ENCODE measurements at places on chromosomes 1 and 21.

DNA sequence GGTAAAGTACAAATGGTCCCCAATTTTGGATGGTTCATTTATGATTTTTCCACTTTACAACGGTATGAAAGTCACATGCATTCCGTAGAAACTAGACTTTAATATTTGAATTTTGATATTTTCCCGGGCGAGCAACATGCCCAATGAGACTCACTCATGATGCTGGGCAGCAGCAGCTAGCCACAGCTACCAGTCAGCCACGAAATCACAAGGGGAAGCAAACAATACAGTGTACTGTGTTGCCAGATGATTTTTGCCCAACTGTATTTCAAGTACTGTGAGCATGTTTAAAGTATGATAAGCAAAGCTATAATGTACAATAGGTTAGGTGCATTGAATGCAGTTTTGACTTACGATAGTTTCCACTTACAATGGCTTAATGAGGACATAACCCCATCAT, 266.8 kb downstream of the VAV3 start:
- DNase-seq = no peak

GRCh38 chr1:219092206-219092605, 81.5 kb upstream of the LYPLAL1 start:
- DNase-seq = no peak

- no peak for DNase-seq
Measured at GRCh38 chr1:155681776-155682175, 6.8 kb downstream of the YY1AP1 start.

DNA sequence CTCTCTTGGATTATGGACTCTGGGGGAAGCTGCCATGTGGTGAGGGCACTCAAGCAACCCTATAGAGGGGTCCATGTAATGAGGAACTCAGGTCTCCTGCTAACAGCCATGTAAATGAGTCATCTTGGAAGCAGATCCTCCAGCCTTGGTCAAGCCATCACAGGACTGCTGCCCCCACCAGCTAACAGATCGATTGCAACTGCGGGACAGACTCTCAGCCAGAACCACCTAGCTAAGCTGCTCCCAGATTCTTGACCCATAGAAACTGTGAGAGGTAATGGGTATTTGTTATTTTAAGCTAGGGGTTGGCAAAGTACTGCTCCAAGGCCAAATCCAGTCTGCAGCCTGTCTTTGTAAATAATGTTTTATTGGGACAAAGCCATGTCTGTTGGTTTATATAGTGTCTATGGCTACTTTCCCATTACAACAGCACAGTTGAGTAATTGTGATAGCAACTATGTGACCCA, 27.6 kb upstream of the MAP3K7CL start:
- no peak for DNase-seq

DNA sequence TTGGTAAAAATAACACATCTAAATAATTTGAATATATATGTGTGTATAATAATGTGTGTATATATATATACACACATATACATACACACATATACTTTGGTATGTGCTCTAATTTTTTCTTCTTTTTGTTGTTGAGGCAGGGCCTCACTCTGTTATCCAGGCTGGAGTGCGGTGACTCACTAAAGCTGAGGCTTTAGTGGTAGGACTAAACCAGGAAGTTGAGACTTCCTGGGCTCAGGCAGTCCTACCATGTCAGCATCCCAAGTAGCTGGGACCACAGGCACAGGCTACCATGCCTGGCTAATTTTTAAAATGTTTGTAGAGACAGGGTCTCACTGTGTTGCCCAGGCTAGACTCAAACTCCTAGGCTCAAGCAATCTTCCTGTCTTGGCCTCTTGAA, 46.7 kb upstream of the CXADR start:
- peak; percentile 67 for DNase-seq

GRCh38 chr1:77513839-77514763, 168.4 kb downstream of the ZZZ3 start:
- DNase-seq = peak; percentile 63

DNA sequence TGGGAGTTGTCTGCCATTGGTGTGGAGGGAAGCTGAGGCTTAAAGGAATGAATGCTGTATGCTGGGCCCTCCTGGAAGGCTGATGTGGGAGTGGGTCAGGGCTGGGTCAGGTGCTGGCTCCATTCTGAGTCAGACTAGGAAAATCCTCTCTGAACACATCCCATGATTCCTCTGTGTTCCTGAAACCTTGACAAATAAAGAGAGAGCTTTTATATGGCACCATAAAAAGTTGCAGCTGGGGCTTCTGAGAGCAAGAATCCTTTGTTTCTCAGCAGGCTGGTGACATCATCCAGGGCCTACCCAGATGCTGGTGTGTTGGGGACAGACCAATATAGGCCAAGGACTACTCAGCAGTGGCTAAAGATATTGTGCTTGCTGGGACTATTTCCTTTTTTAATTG, 27.8 kb upstream of the NFASC start:
- no peak for DNase-seq

DNA sequence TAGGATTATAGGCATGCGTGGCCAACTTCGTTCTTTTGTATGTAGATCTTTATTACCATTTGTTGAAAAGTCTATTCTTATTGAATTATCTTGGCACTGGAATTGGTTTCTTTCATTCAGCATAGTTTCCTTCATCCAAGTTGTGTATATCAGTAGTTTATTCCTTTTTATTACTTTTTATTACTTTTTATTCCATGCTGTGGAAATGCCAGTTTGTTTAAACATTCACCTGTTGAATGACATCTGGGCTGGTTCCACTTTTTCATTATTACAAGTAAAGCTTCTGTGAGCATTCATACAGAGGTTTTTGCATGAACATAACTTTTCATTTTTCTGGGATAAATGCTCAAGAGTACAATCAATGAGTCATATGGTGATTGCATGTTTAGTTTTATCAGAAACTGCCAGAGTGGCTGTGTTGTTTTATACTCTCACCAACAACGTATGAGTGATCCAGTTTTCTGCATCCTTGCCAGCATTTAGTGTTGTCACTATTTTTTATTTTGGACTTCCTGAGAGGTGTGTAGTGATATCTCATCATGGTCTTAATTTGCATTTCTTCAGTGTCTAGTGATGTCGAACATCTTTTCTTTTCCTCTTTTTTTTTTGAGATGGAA, 28.6 kb downstream of the PTPRU start:
- no peak for DNase-seq

- no peak for DNase-seq
Measured at GRCh38 chr1:219427403-219427802, 185.5 kb downstream of the ZC3H11B start.

DNA sequence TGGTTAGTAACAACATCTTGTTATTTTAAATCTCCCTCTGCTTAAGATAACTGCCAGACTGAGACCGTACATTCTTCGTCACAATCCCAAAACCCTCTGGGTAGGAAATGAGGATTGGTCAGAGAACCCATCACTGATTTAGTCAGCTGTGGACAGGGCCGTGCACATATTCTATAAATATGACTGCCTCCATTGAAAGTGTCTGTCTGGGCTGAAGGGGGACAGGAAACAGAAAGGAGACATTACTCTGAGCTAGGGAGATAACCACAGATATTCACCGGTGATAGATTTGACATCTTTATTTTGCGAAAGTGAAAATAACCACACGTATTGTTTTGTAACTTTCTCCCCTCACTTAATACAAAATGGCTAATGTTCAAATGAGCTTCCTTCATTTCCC, 36.9 kb upstream of the ST6GALNAC5 start:
- no peak for DNase-seq

DNA sequence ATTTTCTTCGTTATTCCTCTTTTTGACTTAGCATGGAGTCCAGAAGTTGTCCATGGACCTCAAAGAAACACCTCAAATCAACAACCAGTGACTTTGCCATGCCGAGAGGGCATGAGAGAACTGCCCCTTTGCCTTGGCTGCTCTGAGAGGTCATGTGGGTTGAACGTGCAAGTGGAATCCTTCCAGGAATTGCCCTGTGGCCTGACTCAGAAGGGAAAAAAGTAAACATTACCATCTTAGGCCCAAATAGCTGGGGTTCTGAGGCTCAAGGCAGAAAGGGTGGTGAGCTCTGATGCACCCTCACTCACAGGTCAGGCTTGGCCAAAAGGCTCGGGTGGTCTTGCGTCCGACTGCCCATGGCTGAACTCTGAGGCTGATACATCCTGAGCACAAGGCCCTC, 15.1 kb downstream of the STUM start:
- no peak for DNase-seq

- no peak for DNase-seq
Measured at GRCh38 chr1:244450597-244451538, 841 bp downstream of the ADSS2 start.

DNA sequence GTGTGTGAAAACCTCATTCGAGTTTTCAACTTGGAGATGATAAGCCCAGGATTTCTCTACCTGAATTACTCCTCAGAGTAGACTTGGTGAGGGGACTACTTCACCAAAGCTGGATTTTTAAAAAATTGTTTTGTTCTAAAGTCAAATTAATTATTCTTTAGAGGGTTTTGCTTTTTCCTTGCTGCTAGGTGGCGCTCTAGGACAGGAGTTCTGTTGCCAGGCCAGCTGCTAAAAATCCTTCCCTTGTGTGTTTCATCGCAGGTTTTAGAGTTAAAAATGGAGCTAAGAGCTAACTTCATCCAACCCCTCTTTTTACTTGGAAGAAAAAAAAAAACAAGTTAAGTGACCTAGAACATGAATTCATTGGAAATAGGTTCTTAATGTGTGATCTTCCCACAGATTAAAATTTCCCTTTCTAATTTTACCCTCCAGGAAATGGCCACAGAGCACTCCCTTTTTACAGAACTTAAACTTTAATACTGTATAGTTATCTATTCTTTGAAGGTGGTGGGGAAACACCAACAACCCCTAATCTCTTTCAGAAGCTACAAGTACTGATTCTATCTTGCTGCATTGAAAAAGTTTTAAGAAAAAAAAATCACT, 36.7 kb upstream of the FAM163A start:
- no peak for DNase-seq

GRCh38 chr21:26969971-26970725, 3.3 kb upstream of the ADAMTS5 start:
- no peak for DNase-seq

DNA sequence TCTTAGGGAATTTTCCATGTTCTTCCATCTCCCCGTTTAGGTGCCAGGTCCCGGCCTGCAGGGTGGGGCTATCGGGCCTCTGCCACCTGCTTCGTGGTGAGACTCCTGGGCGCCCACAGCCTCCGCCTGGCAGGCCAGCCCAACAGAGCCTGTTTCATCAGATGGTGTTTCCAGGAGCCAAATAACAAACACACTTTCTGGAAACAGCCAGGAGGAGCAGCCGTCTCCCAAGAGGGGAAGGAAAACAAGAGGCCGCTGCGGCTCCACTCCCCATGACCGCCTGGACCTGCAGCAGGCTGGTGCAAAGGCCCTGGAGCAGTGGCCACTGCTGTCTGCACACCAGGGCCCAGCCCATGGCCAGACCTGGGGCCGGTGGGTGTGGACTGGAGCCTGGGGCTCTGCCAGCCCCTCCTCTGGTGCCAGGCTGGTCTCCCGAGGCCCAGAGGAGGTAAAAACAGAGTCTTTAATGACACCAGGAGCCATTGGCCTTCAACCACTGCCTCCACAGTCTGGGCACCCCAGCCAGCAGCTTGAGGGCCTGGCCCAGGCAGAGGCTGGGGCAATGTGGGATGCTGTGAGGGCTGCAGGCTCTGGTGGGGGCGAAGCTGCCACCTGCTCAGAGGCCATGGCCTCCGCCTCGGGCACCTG, 55.0 kb downstream of the SLX9 start:
- DNase-seq = no peak

GRCh38 chr1:199590708-199591107, 436.8 kb upstream of the NR5A2 start:
- DNase-seq = no peak
